Fibroblast of the aortic adventitia (primary cell): ENCODE measurements at places on chromosomes 13 and 19.

DNA sequence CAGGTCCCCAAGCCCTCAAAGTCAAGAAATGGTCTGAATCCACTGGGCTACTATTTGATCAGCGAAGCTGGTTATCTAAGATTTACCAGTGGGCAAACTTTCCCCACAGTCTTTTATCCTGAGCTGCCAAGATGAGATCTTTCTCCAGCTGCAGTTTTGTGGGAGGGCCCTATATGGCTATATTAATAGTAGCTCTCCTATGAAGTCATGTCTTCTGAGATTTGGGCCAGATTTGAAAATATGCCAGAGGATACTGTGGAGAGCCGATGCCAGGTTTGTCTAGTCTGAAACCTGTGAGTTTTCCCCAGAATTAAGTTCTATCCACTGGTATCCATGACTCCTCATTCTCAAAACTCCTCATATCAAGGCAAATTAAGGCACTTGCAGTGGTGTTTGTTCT, 173.2 kb downstream of the FLT1 start:
- no peak for DNase-seq

DNA sequence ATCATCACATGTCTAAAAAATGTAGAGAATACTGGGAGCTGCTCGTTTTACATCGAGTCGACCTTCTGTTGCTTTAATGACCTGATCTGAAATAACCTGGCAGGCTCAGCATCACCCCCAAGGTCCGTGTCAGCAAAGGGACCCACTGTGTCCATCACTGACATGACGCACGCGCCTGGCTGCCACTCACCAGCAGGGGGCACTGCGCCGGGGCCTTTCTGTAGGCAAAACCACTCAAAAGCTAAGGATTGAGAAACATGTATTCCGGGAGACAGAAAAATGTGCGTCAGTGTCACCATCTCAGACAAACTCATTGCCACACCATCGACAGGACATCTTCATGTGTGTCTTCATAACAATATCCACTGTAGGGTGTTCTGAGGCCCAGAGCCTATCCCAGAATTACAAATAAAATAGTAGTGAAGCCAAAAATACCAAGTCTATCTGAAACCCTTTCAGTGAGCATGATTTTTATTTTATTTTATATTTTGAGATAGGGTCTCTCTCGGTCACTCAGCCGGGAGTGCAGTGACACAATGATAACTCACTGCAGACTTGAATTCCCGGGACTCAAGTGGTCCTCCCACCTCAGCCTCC, 130.3 kb upstream of the LSM14A start:
- DNase-seq: peak; percentile 27

- no peak for DNase-seq
Observed at GRCh38 chr19:41248895-41249294, 15.3 kb upstream of the HNRNPUL1 start.

DNA sequence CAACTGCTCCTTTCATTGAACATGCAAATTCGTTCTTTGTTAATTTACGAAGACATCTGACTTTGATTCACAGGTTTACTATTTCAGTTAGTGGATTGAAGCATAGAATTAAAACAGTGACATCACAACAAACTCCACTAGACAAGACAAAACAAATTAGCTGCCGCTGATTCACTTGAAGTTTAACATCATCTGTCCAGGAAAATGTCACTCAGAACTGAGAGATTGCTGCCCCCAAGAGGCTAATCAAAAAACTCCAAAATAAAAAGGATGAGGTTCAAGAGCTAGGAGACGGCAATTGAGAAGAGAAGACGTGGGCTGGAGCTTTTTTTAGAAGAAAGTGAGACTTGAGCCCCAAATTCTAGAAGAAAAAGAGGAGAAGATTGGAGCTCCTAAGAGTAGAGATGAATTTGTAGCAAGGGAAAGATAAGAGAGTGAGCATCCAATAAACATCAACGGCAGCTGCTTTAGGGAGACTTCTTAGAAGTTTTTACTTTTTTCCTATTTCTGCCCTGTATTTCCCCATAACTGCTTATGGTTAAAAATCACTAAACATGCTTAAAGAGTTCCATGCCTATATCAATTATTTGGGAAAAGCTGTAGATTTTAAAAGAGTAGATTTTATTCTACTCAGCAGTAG, 40.8 kb upstream of the TPP2 start:
- DNase-seq: peak; percentile 34

DNA sequence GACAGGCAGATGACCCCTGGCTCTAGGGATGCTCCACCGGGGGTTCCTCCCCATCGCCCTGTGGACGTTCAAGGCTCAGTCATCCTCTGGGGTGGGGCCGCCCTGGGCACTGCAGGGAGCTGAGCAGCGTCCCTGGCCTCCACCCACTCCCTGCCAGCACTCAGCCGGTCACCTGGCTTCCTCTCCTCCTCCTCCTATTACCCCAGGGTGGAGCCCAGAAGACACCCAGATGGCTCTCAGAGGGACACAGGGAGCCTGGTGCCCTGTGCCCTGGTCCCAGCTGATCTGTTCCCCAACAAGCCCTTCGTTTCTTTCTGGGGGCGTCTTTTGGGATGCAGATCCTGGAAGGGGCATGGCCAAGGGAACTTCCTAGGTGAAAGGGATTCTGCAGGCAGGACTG, 3.7 kb upstream of the MKNK2 start:
- no peak for DNase-seq

DNA sequence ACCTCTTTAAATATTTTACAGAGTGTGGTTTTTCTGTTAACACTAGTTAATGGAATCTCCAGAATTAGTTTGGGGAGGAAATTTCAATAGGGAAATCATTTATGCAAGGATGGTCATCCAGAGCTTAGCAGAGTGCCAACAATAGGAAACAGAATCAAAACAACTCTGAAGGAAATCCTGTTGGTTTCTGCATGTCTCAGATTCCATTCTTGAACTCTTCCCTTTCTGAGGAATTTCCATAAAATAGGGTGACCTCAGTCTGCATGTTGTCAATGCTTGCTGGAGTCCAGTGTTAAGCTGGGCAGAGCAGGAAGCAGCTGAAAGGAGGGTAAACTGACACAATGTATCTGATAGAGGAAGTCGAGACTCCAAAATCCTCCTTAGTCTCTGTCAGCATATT, 16.9 kb downstream of the CBY2 start:
- no peak for DNase-seq

DNA sequence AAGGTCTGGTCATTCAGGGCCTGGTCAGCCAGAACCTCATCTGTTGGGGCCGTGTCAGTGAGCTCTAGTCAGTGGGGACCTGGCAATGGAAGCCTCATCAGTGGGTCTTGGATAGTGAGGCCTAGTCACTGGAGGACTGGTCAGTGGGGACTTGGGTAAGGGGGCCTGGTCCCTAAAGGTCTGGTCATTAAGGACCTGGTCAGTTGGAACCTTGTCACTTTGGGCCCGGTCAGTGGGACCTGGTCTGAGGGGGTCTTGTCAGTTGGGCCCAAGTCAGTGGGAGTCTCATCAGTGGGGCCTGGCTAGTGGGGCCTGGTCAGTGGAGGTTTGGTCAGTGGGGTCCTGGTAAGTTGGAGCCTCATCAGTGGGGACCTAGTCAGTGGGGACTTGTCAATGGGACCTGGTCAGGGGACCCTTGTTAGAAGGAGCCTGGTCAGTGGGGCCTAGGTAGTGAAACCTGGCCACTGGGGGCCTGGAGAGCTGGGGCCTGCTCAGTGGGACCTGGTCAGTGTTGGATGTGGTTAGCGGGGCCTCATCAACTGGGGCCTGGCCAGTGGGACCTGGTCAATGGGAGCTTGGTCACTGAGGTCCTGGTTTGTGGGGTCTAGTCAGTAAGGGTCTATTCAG, 43.7 kb upstream of the TPM4 start:
- no peak for DNase-seq

GRCh38 chr13:89980896-89981295, 1366.6 kb upstream of the MIR17HG start:
- no peak for DNase-seq

- no peak for DNase-seq
Observed at GRCh38 chr19:31071136-31071855, 277.9 kb downstream of the TSHZ3 start.

GRCh38 chr13:107811233-107812013, 403.9 kb downstream of the LIG4 start:
- DNase-seq: no peak

DNA sequence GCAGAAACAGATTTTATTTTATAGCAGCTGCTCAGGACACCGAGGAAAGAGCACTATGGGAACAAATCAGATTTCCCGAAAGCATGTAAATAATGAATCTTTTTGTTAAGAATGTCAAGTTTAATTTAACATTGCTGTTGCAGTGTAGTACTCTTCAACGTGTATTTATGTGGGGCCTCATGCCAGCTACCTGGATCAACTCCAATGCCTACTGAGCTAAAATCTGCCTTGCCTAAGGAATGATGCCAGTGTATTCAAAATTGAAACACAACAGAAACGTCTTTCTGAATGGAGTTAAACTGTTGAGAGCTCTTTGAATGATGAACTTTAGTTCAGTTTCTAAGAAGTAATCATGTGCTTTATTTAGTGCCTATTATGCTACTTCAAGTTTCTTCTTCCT, 1379.8 kb upstream of the ATXN8OS start:
- no peak for DNase-seq

GRCh38 chr19:41386442-41386841, 10.1 kb downstream of the TMEM91 start:
- DNase-seq: no peak

DNA sequence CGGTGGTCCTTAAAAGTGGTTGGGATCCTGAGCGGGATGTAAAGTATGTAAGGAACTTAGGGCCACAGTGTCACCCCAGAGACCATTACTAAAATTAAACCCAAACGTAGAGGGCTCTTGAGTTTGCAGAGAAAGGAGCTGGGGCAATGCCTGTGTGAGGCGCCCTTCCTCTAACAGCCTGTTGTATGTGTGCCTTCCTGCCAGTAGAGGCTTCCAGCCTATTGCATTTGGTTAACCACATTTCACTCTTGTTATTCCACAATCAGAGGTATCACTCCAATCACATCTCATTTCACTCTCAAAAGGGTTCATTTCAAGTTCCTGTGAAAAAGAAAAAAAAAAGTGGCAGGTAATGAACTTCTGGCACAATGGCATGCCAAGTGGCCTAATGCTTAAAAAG, 29.4 kb downstream of the DIAPH3 start:
- DNase-seq: peak; percentile 49

DNA sequence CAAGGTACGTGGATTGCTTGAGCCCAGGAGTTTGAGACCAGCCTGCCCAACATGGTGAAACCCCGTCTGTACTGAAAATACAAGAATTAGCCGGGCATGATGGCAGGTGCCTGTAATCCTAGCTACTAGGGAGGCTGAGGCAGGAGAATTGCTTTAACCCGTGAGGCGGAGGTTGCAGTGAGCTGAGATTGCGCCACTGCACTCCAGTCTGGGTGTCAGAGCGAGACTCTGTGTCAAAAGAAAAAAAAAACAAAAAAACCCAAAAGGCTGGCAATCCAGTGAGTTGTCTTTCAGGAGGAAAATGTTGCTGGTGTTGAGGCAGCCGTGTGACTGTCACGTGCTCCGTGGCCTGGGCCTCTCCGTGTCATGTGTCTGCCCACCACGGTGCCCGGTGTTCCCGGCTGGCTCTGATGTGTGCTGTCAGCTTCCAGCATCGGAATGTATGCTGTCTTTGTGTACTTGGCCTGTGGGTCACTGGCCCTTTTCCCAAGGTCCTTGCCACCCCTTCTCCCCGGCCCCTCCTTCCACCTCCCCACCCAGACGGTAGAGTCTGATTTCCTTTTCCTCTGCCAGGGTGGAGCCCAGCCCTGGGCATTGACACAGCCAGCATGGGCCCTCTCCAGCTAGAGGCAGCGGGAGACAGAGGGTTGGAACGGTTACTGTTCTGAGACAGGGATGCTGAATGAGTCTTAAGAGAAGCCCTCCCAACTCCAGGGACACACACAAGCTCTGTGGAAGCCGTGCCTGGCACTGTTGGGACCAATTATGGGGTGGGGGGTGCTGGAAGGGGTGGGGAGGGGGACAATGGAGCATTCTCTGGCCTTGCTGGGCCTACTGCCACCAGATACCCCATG, 7.2 kb upstream of the TUBB4A start:
- no peak for DNase-seq

- peak; percentile 84 for DNase-seq
Observed at GRCh38 chr13:39484506-39485313, 118.3 kb downstream of the LHFPL6 start.

DNA sequence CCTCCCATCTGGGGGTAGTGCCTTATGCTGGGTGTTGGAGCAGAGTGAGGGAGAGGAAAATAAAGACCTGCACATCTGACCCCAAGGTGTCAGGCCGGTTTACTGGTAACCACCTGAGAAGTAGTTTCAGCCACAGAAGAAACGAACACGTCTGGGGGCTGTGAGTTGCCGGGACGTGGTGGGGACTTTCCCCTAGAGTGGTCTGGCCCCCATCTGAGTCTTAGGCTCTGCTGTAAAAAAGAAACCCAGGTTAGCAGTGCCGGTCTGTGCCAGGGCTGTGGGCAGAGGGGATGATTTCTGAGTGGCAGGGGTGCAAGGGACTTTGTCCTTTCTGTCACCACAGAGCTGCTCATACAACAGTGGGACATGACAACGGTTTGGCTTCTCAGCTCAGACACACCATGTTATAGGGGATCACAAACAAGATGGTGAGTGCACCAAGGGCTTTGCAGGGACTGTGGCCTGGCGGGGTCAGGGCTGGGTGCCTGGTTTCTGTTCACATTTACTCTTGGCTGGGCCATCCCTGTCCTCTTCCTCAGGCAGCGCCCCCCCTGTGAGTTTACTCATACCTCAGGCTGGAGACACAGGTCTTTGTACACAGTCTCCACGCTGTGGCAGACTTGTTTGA, 9.0 kb downstream of the GCDH start:
- DNase-seq: no peak

GRCh38 chr13:98044301-98044700, 90.8 kb downstream of the IPO5 start:
- no peak for DNase-seq

- DNase-seq: peak; percentile 90
Observed at GRCh38 chr13:44719857-44720671, 143.9 kb upstream of the TSC22D1 start.

DNA sequence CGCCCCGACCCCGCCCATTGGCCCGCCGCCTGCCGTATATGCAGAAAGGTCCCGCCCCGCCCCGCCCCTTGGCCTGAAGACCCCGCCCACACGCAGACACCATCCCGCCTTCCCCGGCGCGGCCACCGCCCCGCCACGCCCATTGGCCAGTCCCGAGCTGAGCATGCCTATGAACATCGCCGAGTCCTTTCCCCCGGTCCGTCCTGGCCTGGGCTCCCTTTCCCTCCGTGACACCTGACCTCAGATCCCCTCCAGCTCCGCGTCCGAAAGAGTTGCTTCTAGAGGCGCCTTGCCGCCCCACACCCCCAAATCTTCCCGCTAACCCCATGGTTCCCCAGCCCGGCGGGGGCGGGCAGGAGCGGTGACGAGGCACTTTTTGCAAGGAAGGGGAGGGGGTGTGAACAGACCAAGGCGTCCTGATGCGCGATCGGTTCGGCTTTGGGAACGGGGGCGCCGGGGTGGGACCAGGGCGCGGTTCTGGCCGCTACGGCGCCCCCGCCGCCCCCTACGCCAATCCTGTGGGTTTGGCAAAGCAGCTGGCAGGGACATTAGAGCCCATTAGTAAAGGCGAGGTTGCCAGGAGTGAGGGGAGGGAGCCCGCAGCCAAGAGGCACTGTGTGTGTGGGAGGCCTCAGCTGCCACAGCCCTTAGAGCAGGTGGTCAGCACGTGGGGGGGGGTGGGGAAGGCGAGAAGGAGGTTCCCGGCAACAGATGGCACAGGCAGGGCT, 406 bp upstream of the NUMBL start:
- DNase-seq: peak; percentile 88

GRCh38 chr13:27043013-27043412, 128.6 kb downstream of the USP12 start:
- peak; percentile 95 for DNase-seq
